ENCODE measurements at places on chromosomes 6 and 20.

- DNase-seq = peak; percentile 44
Observed at GRCh38 chr6:36924131-36924530, 30.4 kb upstream of the PI16 start.

DNA sequence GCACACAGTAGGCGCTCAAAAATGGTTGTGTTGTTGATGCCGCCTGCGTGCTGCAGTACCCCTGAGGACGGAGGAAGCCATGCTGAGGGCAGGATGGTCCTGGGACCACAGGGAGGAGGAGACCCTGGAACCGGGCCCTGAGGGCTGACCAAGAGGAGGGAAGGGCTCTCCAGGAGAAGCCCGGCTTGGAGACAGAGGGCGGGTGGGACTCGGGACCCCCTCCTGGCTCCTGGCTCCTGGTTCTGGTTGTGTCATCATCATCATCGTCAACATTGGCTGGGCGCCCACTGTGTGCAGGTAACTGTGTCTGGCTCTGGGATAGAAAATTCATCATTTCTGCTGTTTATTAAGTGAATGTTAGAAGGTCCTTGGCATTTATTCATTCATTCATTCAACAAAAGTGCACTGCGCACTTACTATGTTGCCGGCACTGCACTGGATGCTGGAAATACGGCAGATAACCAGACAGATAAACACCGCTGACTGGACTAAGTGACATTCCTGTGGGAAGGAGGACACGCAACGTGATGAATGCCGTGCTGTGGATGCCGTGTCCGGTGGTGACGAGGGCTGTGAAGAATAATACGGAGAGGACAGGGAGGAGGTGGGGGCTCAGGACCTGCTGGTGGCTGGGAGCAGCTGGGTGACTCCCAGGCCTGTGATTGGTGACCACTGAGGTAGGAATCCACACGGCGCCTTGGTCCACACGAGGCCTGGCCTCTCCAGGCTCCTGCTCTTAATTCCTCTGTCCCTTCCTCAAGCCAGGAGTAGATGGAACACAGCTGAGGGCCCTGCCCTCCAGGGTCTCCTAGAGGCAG lies 35.3 kb downstream of the SPDEF start:
- no peak for DNase-seq

- DNase-seq = peak; percentile 46
Observed at GRCh38 chr6:33416386-33417127, 1.4 kb downstream of the CUTA start.

- DNase-seq = peak; percentile 64
Observed at GRCh38 chr20:3786126-3786484, 435 bp downstream of the CENPB start.

GRCh38 chr6:125791151-125791819 lies 525 bp downstream of the NCOA7 start:
- DNase-seq = peak; percentile 50

DNA sequence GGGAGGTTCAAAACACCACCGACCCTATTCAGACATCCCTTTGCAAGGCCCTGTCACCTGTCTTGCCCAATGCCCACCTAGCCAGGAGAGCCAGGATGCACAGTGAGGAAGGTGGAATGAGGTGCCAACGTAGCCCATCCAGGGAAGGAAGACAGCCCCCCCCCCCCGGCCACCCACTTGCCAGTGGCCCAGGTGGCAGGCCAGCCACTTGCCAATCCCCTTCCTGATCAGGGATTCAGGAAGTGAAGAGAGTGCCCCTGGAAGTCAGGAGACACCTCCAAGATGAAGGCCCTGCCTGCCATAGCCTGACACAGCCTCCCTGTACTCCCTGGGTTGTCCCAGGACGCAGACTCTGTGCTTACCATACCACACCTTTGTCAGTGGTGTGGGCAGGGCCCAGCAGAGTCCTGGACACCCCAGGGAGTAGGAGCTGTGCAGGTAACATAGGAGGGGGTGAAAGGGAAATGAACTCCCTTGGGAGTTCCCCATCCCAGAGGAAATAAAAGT lies 54.7 kb downstream of the MRPL14 start:
- peak; percentile 12 for DNase-seq

DNA sequence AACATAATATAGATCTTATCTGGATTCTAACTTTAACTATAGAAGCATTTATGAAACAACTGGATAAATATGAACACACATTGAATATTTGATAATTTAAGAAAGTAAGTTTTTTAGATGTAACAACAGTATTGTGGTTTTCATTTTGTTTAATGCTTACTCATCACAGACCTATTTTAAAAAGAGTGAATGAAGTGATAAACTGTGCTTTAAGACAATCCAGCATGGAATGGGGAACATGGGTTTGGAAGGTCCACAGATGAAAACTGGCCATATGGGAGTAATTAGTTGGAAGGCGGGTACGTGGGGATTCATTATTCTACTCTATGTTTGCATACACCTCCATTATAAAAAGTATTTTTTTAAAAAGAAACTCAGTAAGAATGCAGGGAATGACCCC lies 21.2 kb downstream of the EPB41L2 start:
- DNase-seq = peak; percentile 59

- peak; percentile 76 for DNase-seq
Observed at GRCh38 chr6:97240222-97240621, 42.8 kb downstream of the MMS22L start.

DNA sequence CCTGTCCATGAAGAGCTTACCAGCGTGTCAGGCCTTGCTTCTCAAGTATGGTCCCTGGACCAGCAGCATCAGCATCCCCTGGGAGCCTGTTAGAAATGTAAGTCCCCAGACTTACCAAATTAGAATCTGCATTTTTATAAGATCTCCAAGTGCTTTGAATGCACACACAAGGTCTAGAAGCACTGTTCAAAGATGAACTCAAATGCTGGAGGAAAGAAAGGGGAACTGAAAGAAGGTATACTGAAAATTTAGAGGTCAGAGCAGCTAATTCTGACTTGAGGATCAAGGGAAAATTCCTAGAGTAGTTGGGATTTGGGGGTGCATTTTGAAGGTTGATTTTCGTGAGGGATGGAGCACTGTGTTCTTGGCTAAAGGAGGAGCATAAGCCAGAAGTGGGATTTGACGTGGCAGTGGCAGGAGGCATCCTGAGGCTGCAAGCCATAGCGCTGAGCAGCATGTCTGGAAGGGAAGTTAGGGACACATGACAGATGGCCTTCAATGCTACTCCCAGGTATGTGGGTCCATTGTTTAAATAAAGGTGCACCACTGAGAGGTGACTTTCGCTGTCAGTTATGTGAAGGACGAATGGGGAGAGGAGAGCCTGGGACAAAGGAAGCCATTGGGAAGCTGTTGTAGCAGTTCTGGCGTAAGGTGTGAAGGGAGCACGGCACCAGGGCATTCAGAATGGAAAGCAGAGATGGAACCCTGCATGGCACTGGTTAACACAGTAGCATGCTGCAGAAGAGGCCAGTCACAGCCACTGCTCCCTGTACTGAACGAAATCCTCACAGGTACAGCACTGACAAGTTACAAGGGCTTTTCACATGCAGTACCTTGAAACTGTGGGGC lies 36.2 kb downstream of the ARMC2 start:
- DNase-seq = no peak

GRCh38 chr20:36120991-36121390 lies 33.5 kb upstream of the EPB41L1 start:
- no peak for DNase-seq

DNA sequence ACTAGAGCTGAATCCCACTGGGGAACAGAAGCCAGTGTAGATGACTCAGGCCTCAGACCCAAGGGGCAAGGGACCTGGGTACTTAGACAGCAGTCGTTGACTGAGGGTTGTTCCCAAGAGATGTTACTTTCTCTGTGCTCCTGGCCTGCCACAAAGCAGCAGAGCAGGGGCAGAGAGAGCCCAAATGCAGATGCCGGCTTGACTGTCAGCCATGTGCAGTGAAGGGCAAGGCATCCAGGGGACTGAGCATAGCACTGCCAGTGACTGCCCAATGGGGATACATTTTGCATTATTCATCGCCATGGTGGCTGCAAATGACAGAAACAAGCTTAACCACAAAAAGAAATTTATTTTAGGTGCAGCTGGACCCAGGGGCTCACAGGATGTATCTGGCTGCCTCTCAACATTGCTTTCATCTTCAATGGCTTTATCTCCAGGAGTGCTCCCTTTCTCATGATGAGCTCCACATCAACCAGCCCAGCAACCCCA lies 7.6 kb upstream of the TP53RK start:
- DNase-seq = no peak

- no peak for DNase-seq
Observed at GRCh38 chr6:150711584-150712504, 112.2 kb downstream of the PLEKHG1 start.

DNA sequence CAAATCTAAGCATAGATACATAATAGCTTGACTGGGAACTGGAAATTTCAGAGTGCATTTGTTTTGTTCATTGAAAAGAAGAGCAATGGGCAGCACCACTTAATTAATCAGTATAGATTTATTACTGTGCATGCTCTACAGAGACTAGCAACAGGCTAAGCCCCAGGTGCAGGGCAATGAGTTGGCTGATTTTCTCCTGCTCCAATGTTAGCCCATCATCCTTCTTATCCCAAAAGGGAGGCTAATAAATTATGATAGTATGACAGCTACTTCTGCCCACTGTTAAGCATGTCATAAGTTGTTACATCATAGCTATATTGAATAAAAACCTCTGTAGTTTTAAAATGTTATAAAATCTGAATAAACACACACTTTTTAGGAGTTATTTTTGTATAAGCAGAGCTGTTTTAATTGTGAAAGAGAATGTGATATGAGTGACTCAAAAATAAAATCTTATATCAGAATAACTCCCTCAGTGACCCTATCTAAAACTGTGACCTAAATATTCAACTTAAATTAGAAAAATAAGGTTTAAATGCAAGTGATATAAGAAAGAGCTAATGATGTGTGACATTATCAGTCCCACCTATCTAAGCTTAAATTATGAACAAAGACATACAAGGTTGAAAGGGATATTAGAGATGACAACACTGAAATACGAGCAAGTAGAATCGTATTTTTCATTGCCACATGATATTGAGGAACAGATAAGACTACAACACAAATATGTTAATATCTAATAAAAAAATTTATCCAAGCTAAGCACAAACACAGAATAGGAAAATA lies 967.3 kb upstream of the ADGRB3 start:
- DNase-seq = no peak

GRCh38 chr6:53295176-53295575 lies 53.6 kb downstream of the ELOVL5 start:
- no peak for DNase-seq

GRCh38 chr6:9606435-9607134 lies 808.3 kb downstream of the TFAP2A start:
- no peak for DNase-seq

DNA sequence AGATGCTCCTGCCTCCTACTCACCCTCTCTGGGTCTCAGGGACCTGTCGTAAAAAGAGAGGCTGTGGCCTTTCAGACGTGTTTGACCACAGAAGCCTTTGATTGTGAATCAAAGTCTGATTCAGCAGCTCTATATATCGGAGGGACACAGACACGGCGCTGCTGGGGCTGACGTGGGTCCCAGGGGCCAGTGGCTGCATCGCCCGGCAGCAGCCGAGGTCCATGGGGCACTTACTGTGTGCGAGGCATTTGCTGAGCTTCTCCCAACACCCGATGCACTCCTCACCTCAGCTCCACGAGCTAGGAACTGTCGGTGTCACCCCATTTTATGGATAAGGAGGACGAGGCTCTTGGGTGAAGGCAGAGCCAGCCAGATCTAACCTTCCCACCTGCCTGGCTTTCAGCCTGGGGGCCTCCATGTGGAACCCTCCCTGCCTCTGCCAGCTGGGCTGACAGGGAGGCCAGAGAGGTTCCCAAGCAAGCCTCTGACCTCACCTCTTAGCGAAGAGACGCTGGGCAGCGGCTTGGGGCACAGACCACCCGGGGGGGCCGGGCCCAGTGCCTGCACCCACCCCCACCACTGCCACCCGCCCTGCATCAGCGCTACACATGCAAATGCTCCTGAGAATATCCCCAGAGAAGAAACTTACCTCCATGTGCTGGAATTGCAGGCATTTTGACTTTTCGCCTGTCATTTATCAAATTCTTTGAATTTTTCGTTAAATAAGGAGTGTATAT lies 19.9 kb downstream of the PMEPA1 start:
- DNase-seq = no peak

GRCh38 chr20:1871807-1872458 lies 23.3 kb upstream of the SIRPA start:
- DNase-seq = no peak

DNA sequence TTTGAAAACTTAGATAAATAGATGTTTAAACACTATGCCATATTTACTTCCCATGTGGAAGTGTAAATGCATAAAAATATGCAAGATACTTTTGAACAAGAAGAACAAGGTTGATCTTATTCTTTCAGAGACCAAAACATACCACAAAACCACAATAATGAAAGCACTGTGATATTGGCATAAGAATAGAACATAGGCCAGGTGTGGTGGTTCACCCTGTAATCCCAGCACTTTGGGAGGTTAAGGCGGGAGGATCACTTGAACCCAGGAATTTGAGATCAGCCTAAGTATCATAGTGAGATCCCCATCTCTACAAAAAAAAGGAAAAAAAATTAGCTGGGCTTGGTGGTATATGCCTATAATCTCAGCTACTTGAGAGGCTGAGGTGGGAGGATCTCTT lies 66.5 kb downstream of the KCNS1 start:
- DNase-seq = no peak

GRCh38 chr20:63223121-63223825 lies 7.3 kb upstream of the YTHDF1 start:
- DNase-seq = peak; percentile 57
